ENCODE measurements at places on chromosomes 5 and 9. TPM values are rescaled to one million over a fixed set of nuclear protein-coding genes. Genes with fewer than 3 reads are reported as not detected.

Gene IFNK
- not detected for total RNA-seq

Gene OR13C2
- not detected for total RNA-seq

Gene DAB2
- total RNA-seq, result 199 TPM

Gene TEX48
- total RNA-seq, result not detected

Gene RIC1
- total RNA-seq, result 45.7 TPM

Gene RETREG1
- 1.0 TPM for total RNA-seq

Gene ZMYND19
- 15.4 TPM for total RNA-seq

Gene ACOT12
- 2.2 TPM for total RNA-seq

Gene ZNF474
- total RNA-seq, result 0.33 TPM

Gene SLC36A3
- not detected for total RNA-seq

Gene SEMA6A
- total RNA-seq, result 0.66 TPM
